ENCODE measurements at places on chromosomes 1 and 21. TPM values are rescaled to one million over a fixed set of nuclear protein-coding genes. Genes with fewer than 3 reads are reported as not detected.

CLCNKA gene
- total RNA-seq = 0.20 TPM

WDR77 gene
- 44.0 TPM for total RNA-seq

SPATA46 gene
- not detected for total RNA-seq

SPATA45 gene
- not detected for total RNA-seq

MTMR11 gene
- total RNA-seq = 9.6 TPM

ATP1A1 gene
- 256 TPM for total RNA-seq

SLC16A4 gene
- 4.7 TPM for total RNA-seq

LCE2C gene
- total RNA-seq = not detected

KRTAP13-2 gene
- not detected for total RNA-seq

IL24 gene
- 1.1 TPM for total RNA-seq

RIPPLY3 gene
- not detected for total RNA-seq

PLPPR5 gene
- not detected for total RNA-seq

SPOCD1 gene
- total RNA-seq = not detected

ZNF593OS gene
- total RNA-seq = not detected

TBX19 gene
- total RNA-seq = 0.30 TPM

NTNG1 gene
- total RNA-seq = 2.6 TPM

LRRN2 gene
- total RNA-seq = 6.6 TPM

GNG4 gene
- total RNA-seq = not detected

IRF6 gene
- 30.4 TPM for total RNA-seq

TACSTD2 gene
- total RNA-seq = 0.71 TPM

SH3BGR gene
- total RNA-seq = 75.7 TPM

ATP1A4 gene
- total RNA-seq = not detected

HCN3 gene
- 0.35 TPM for total RNA-seq

KLHDC8A gene
- total RNA-seq = 0.24 TPM

INSRR gene
- not detected for total RNA-seq

KIAA0040 gene
- 11.9 TPM for total RNA-seq

LORICRIN gene
- not detected for total RNA-seq

OR2L5 gene
- total RNA-seq = not detected

STUM gene
- 0.43 TPM for total RNA-seq

MYBPH gene
- total RNA-seq = not detected

S100A7 gene
- not detected for total RNA-seq

FCRLA gene
- total RNA-seq = not detected

RABGAP1L gene
- 174 TPM for total RNA-seq

MSH4 gene
- 0.11 TPM for total RNA-seq

SYTL1 gene
- 1.3 TPM for total RNA-seq

WLS gene
- 51.0 TPM for total RNA-seq

PIK3C2B gene
- 19.4 TPM for total RNA-seq

RRP15 gene
- 6.2 TPM for total RNA-seq

LAPTM5 gene
- total RNA-seq = 62.8 TPM

DISC1 gene
- total RNA-seq = 5.3 TPM

MACO1 gene
- total RNA-seq = 14.0 TPM

HAPLN2 gene
- total RNA-seq = 1.8 TPM

GBP3 gene
- total RNA-seq = 10.4 TPM

REN gene
- total RNA-seq = 0.83 TPM

NTRK1 gene
- 0.43 TPM for total RNA-seq

HORMAD1 gene
- 0.31 TPM for total RNA-seq

CLCA1 gene
- total RNA-seq = not detected

OR2T34 gene
- total RNA-seq = not detected

LHX8 gene
- total RNA-seq = not detected

WNT4 gene
- total RNA-seq = 0.16 TPM

UBL4B gene
- not detected for total RNA-seq

TEX38 gene
- total RNA-seq = not detected

ARID4B gene
- 15.9 TPM for total RNA-seq

FBXO2 gene
- total RNA-seq = 16.7 TPM

GJA9 gene
- total RNA-seq = not detected

S100A14 gene
- total RNA-seq = 2.4 TPM

OR2T29 gene
- total RNA-seq = not detected

SPATA1 gene
- 0.67 TPM for total RNA-seq
